GM23338 (cell line): ENCODE measurements at places on chromosomes 12 and 14.

DNA sequence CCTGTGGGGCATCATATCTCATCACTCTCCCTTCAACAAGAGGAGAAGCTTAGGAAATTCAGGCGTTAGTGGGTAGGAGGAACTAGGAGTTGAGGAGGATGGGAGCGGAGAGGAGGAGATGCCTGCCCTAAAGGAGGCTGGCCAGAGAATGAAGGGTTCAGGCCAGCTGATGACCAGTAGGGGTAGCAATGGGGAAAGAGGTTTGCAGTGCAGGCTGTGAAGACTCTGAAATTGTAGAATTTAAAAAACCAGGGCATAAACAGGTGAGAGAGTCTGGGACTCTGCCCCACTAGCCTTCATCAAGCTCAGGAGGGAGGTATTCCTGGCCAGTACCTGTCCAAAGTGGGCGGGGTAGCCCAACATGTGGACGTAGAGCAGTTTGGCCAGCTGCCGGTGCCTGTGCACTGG, 809 bp downstream of the AP1G2 start:
- DNase-seq, result no peak

DNA sequence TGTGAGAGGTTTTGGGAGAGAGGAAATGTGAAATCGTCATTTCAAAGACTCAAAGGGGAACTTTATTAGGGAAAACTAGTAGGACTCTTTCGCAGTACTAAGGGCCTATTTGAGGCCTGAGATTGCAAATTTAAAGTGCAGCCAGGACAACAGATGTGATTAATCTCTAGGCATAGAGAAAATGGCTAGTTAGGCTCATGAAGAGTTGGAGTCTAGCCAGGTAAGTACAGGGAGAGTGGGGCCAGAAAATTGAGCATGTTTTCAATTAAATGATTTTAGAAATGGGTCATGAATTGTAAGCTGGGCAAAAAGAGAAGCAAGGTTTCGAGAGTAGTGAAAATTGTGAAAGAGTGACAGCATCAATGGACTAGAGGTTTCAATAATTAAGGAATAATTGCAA, 91.9 kb upstream of the LMNTD1 start:
- no peak for DNase-seq

DNA sequence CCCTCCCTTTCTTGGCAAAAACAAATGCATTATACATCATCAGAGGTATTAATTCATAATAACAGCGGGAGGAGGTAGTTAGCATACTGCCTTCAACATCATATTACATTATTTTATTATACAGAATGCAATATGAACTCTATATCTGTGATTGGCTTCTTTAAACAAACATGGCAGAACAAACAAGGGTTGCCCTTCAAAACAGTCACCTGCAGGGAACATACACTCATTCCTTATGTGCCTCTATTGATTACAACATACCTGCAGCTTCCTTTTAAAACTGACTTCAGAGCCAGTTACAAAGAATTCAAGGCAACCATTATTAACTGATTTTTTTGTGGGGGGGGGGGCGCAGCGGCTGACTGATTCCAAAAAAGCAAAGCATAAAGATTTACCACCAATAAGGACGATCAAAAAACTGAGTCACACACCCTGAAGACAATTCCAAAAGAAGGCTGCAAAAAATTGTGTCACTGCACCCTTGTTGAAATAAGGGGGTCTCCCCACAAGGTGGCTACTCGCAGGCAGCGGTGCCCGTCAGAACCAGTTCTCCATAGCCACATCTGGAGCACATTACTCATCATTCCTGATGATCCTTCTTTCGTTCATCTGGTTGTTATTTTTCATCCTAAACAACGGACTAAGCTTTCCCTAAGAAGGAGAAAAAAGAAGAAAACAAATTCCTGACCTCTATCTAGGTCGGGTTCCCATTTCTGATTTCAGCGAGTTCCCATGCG, 51.8 kb downstream of the SMUG1 start:
- no peak for DNase-seq

DNA sequence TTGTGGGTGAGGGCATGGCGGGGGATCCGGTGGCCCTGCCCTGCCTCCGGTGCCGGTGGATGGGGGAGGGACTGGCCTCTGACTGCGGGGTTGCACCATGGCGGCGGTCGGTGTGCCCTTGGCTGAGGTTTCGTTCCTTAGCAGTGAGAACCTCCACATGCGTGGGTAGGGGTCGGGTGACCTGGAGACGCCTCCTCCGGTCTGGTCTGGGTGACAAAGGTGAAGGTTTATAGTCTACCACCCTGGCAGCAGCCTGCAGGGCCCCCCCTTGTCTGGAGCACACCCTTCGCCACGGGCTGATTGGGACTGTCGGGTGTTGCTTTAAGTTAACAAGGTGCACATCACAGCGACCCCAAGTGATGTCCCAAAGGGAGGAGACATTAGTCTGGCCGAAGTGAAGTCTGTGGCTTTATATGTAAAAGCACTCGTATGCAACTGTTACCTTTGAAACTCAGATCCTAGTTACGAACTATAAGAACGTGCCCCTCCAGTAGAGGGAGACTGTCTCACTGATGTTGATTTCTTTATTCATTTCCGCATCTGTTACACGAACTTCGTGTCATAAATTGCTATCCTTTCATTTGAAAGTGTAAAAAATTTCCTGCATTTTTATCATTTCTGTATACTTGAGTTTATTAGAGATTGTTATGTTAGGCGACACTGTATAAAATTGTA, 74.4 kb downstream of the WDR20 start:
- DNase-seq, result peak; percentile 56

DNA sequence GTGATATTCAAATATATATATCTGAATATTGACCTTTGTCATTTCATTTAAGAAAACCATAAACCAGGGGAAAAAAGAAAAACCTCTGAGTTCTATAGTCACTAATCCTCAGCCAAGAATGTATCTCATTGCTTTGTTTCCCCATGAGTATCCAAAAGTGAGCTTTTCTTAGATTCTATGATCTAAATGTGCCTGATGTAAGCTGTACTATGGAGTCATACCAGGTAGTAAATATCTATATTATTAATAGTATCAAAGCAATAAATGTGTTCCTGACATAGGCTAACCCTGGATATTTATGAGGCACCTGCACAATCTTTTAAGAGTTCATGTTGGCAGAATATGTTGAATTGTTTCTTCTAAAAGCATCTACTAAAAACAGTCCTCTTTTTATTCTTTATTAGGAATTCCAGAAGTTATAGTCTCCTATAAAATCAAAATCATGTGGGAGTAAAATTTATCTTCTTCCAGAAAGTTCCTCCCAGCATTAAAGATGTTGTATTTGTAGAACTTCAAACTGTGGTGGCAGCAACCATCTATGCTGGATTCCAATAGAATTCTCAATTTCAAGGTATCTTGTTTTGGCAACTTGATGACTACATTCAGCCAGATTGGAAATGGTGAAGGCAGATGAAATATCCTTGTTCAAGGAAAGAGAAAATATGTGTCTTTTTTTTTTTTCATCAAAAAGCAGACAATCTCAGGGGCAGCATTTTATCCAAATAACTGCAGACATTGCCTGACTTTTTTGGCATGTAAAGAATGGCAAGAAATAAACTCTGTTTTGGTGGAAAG, 139.7 kb upstream of the RASSF8 start:
- no peak for DNase-seq
